ENCODE measurements at places on chromosomes 5 and 9.

- DNase-seq: no peak
Observed at GRCh38 chr5:12636209-12636608, 732.0 kb upstream of the CTNND2 start.

GRCh38 chr9:126411225-126411947, 84.8 kb downstream of the MVB12B start:
- DNase-seq: no peak

GRCh38 chr5:64634997-64635686, 55.2 kb upstream of the SHISAL2B start:
- peak; percentile 13 for DNase-seq

DNA sequence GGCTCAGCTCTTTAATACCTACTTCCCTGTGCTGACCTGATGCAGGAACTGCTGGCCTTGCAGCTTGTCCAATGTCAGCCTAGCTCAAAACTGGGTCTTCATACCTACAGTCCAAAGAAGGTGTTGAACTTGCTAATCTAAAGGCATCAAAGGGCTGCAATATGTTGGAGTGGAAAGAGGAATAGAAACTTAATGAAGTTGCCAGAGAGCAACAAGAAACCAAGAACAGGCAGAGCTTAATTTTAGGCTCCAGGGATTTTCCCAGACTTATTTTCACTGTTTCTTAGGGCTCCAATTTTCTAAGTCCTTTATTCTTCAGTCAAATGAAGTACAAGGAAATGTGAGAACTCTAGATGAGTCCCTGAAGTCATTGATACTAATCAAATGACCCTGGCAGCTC, 17.6 kb upstream of the ERCC6L2 start:
- DNase-seq: no peak

- no peak for DNase-seq
Observed at GRCh38 chr9:91770229-91770628, 179.8 kb downstream of the ROR2 start.

- no peak for DNase-seq
Observed at GRCh38 chr9:86943201-86944113, 3.8 kb downstream of the GAS1 start.

DNA sequence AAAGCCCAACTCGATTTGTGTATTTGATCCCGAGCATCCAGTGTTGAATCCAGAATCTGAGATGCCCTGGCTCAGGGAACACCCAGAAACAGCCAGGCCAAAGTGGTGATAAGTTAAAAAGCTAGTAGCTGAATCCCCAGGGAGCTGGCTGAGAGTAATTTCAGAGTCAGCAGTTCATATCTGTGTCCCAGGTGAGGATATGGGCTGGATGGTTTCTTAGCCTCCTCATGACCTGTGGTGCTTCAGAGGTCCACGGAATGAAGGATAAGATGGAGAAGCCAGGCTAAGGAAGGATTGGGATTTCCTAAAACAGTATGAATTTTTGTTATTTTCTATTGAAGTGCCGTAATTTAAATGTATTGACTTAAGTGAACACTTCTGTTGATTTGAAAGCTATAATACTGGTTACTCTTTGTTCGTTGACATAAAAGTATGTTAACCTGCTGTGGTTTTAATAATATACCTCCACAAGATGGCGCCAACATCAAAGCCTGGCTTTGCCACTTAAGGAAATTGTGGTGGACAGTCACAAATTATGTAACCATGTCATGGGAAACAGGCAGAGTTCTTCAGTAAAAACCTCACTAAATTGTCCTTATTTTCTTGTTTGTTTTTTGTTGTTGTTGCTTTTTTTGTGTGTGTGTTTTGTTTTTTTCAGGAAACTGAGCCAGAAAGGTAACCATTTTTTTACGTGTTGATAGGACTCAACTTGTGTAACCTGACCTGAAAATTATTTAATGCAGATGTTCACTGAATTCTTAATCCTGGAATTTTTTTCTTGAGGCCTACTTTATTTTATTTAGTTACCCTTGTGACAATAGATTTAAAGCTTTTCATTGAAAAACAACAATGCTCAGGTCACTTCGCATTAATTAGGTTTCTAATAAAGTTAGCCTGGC, 11.4 kb downstream of the MTAP start:
- peak; percentile 43 for DNase-seq

- DNase-seq: no peak
Observed at GRCh38 chr9:109289931-109290330, 30.9 kb downstream of the EPB41L4B start.

- no peak for DNase-seq
Observed at GRCh38 chr5:118679264-118679940, 308.9 kb downstream of the DTWD2 start.

DNA sequence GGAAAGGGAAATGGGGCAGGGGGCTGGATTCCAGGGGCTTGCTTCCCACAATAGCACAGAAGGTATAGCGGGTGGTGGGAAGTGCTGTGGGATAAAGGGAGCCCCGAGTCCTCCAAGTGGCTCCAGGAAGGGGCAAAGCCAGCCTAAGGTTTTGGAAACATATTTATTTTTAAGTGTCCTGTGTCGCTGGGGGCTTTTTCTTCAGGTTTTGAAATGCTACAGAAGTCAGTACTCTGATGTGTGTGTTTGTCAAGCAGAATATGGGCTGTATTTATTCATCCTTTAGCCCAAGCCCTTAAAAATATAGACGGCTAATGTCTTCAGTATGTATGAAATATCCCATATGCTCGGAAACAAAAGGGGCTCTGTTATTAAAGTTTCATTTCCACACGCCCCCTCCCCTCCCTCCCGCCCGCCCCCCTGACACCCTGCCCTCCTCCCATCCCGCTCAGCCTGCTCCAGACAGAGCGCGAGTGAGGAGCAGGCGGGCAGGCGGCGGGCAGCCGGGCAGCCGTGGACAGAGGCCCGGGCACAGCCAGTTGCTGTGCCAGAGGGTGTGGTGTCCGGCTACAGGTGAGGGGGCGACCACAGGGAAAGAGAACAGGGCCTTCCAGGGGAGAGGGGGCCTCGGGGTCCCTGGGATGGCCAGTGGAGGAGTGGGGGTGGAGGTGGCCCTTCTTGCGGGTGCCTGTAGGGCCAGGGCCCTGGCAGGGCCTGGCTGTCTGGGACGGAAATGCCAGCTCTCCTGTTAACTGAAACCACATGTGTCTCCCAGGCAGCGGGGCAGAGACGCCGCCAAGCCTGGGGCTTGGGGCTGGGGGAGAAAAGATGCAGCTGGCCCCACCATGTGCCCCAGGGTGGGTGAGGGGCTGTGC, 39.6 kb upstream of the SYNPO start:
- DNase-seq: no peak

DNA sequence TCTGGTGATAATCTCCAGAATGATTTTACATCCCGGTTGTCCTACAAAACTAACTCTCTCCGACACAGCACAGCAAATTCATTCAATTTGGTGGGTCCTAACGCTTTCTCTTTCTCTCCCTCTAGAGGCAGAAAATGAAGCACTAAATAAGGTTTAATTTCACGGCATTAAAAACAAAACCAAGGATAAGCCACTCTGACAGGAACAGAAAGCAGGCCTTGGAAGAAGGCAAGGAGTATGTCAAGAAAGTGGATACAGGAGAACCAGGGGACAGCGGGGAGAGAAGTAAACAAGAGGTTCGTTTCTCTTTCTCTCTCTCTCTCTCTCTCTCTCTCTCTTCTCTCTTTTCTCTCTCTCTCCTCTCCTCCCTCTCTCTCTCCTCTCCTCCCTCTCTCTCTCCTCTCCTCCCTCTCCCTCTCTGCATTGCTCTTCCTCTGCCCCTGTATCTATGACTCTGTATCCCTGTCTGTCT, 49.8 kb downstream of the EBF1 start:
- no peak for DNase-seq

DNA sequence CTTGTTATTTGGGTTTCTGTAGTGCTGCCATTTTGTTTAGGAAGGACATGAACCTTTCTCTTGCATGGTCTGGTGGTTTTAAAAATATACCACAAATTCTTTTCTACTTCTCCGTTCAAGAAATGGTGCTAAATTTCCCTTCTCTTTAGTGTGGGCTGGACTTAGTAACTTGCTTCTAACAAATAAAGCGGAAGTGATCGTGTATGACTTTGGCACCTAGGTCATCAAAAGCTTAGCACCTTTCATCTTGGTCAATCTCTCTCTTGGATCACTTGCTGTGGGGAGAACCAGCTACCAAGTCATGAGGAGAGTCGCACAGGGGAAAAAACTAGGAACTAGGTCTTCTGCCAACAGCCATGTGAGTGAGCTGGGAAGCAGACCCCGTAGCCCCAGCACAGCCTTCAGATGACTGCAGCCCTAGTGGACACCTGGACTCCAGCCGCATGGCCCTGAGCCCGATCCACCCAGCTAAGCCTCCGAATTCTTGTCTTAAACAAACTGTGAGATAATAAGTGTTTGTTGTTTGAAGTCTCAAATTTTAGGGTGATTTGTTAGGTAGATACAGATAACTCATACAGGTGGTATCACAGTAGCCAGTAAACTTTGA, 87.7 kb upstream of the CKMT2 start:
- DNase-seq: no peak

DNA sequence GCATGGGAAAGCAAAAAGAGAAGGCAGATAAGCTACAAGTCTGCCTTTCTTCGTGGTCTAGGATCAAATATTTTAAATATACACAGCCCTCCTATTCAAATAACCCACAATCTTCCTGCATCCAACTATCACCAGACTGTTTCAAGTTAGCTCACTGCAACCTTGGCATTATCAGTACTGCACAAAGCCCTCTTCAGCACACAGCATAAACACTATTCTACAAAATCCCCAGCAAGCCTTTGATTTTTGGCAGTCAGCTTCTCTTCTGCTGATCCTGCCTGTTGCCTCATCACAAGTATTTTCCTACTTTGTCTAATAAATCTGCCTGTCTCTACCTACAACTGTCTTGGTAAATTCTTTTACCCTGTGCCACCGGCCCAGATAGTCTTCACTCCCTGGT, 142.9 kb downstream of the COX7C start:
- no peak for DNase-seq

DNA sequence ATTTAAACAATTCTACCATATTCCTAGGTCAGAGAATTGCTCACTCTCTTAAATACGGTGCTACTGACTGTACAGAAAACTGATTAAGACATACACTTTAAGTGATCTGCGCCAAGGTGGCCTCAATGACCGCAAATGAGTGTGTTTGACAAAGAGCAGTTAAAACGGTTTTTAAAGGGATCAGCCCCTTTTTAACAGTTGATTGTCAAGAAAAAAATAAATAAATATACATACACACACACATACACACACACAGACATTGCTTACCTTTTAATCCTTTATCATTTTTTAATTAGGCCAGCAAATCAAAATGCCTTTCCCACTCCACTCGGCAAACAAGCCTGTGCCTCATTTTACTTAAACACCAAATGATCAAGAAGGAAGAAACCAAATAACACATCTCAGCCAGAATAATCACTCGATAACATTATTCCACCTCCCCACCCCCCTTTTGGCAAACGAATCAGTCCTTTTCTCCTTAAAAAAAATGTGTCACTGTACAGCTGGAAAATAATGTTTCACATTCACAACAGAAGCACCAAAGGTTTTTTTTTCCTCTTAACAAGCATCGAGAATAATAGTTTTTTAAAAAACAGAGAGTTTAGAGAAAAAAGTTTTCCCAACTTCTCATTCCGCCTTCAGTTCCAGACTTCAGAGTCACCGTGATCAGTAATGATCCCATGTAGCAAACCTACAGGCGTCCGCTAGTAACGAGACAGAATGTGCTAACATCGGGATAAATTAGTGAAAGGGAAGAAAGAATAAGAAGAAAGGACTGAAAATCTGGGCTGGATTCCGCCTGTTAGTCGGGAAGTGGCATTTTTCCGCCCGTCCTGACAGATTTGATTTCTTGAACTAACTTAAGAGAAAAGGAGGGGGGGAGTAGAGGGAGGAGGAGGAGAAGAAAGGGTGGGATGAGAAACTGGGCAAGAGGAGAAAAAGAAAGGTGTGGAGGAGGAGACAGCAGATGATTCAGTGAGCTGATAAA, at the start of gene ZNF608:
ZNF608 (minus strand) TSS at position 712 of the 988 bp plus-strand sequence. CDS start 1,650 bp downstream, outside the sequence.
- peak; percentile 35 for DNase-seq

GRCh38 chr9:130292106-130292505, 26.5 kb downstream of the HMCN2 start:
- DNase-seq: no peak

GRCh38 chr5:177542816-177543465, 11.4 kb downstream of the FAM193B start:
- DNase-seq: peak; percentile 61

GRCh38 chr5:139701056-139701741, 53.0 kb downstream of the CXXC5 start:
- no peak for DNase-seq

DNA sequence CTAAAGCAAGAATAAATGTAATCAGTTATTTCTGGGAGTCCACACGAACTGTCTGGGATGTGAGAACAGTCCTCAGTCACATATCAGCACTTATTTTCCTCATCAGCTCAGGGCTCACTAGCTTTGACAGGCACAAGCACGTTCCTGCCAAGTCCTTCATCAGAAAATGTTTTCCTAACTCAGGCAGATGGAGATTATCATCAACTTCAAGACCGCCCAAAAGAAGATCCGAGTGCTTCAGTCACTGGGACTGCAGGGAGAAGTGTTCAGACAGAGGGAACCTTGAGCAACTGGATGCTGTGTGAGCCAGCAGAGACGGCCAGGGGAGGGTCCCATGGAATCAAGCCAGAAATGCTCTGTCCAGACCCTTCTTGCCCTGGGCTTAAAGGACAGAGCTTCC, 189.4 kb downstream of the NXNL2 start:
- no peak for DNase-seq

DNA sequence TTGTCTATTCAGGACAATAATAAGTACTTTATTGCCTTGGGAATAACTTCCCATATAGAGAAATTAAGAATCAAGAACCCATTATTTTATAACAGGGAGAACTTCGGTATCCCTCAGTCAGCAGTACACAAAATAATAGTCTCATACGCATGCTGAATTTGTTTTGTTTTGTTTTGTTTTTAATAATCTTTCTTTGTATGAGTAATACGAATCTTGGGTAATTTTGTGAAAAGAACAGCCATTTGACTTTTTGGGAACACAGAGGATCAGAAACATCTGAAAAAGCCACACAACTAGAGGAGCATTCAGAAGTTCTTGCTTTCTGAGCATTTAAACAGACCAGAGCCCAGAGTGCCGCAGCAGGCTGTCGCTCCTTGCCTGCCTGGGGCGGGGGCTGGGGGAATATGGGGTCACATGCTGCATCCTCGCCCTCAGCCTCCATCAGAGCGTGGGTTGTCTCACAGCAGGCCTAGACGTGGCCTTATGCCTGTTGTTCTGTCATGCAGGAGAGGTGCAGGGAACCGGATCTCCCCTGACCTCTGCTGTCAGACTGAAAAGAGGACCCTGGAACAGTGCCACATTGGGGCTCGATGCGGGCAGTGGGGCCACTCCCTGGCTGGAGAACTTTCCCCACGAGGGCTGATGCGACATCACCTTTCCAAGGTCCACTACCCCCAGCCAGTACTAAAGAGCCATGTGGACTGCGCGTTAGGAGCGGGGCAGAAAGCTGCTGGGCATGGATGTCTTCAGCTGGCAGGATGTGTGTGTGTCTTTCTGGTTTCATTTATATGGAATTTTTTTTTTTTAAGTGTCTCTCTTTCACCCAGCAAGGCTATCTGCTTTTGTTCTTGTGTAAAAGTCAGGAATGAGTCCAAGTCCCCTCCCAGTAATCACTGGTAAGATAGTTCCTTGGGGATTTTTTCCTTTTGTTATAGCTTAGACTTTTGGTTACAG, 133.4 kb upstream of the OTULINL start:
- no peak for DNase-seq

GRCh38 chr9:137638680-137639079, 19.9 kb downstream of the EHMT1 start:
- no peak for DNase-seq
